ENCODE measurements at places on chromosomes 5 and 9.
A peak's percentile ranks its signal among the peaks of the same experiment; 100 is the strongest.

- DNase-seq: peak; percentile 73
These were observed 15.2 kb upstream of the RHOBTB3 start for GRCh38 chr5:95715799-95716461.

DNA sequence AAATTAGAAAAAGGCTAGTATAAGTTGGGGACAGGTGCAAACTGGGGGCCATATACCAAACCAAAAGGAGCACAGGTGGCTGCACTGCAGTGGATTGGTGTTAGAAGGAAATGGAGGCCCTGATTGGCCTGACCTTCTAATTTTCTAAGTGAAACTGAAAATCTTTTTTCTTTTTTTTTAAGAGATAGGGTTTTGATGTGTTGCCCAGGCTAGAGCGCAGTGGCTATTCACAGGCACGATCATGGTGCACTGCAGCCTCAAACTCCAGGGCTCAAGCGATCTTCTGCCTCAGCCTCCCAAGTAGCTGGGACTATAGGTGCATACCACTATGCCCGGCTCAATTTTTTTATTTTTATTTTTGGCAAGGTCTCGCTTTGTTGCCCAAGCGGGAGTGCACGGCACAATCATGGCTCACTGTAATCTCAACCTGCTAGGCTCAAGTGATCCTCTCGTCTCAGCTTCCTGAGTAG, 9.8 kb upstream of the CCDC69 start:
- no peak for DNase-seq

GRCh38 chr9:92807757-92808725, 43.4 kb upstream of the BICD2 start:
- DNase-seq: no peak

DNA sequence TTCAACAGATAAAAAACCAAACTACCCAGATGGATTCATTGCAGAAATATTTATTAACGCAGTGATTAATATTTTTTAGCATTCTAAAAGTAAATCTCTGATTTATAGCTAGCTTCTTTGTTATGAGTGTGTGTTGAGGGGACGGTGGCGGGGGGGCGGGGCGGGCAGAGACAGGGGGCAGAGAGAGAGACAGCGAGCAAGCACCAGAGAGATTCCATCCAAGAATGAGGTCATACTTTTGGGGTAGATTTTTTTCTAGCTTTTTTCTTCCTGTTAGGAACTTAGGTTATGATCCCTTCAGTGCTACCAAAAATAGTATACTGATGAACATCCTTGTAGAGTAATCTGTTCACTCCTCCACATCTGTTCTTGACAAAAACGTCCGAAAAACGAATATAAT, 500 bp upstream of the ZNF883 start:
- DNase-seq: no peak

- peak; percentile 72 for DNase-seq
These were observed 59.3 kb downstream of the TRIO start for GRCh38 chr5:14202462-14202861.

- DNase-seq: peak; percentile 97
These were observed at the start of gene COL5A1 for GRCh38 chr9:134641173-134641989. TSS of gene COL5A1 (plus strand) at chr9:134641803. CDS start at chr9:134642188, 385 bp downstream.

DNA sequence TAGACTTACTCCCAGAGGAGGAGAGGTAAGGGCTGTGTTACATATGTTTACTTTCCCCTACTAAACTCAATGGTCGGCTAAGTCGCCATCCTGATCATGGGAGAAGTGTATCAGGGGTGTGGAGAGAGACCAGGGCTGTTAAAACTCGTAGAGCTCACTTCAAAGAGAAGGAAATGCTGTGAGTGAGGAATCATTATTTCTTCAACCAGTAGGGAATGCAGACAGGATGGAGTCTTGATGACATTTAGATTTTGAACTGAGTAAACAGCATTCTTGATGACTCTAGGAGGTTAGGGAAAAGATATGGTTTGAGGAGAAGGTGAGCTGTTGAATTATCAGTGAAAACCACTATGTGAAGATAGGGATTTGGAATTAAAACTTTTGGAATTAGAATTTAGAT, 17.3 kb downstream of the RECK start:
- DNase-seq: no peak

DNA sequence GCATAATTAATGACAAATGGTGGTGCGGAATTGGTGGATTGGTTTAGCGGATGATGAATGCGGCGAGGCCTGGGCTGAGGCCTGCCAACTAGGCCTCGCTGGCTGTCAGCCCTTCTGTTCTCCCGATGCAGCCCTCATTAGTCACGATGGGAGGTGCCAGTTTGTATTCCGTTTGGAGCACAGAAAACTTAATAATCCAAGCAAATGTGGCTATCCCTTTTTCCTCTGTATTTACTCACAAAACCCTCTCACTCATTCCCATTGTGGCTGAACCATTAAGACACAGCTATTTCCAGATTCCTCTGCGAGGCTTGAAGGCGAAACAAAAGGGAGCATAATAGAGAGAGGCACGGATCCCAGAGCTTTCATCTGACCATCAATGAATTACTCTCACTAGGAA, 114.3 kb downstream of the MVB12B start:
- peak; percentile 76 for DNase-seq

DNA sequence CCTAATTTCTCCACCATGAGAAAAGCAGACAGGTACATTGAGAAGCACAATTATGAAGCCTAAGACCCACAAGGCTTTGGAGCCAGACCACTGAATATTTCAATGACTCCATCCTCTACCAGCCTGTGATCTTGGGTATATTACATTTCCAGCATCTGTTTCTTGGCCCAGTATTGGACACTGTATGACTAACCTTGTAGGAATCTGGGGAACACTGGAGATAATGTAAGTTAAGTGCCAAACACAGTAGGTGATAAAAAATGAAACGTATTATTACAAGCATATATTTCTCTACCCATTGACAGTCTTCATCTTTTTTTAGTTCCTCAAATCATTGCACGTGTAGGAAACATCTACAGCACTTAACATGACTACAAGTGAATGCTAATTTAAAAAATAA, 28.6 kb upstream of the FEM1C start:
- peak; percentile 88 for DNase-seq

GRCh38 chr9:6147846-6148245, 67.8 kb upstream of the IL33 start:
- no peak for DNase-seq

DNA sequence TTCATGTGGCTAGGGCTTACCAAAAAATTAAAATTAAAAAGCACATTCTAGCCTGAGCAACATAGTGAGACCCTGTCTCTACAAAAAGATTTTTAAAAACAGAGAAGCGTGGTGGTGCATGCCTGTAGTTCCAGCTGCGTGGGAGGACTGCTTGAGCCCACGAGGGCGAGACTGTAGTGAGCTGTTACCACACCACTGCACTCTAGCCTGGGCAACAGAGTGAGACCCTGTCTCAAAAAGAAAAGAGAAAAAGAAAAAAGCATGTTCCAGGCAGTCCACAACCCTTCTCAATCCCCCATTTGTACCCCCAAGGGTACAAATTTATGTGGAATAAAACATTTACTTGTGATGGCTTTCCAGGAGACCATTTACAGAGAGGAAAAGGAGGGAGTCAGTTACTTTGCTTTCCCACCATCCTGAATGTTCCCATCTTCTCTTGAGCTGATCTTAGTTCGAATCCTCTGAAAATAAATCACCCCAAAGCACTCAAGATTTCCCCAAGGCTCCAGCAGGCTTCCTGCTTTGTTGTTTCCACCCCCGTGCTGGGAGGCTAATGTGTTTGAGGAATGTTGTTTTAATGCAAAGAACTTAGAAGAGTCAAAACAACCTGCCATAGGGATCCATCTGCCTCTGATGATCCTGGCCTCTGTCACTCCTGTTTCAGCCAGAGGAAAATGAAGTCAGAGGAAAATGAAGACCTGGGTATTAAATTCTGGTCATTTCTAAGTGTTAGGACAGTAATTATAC, 384.7 kb downstream of the BNC2 start:
- DNase-seq: no peak

DNA sequence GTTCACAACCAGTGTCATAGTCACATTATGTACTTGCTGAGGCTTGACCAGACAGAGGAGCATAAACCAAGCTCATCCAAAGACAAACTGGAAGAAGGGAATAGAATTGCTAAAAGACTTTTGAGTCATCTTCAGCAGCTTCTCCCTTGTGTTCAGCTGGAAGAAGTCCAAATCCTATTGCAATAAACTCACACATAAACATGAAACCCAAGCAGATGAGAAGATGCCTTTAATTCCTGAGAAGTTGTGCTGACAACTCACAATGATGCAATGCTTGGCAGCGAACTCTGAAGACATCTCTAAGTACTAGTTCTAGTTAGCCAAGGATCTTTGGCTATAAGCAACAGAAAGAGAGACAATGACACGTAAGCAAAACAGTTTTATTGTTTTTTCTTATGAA, 642.1 kb downstream of the KCTD16 start:
- DNase-seq: peak; percentile 85

- DNase-seq: no peak
These were observed 51.0 kb upstream of the PHF24 start for GRCh38 chr9:34907044-34907443.

DNA sequence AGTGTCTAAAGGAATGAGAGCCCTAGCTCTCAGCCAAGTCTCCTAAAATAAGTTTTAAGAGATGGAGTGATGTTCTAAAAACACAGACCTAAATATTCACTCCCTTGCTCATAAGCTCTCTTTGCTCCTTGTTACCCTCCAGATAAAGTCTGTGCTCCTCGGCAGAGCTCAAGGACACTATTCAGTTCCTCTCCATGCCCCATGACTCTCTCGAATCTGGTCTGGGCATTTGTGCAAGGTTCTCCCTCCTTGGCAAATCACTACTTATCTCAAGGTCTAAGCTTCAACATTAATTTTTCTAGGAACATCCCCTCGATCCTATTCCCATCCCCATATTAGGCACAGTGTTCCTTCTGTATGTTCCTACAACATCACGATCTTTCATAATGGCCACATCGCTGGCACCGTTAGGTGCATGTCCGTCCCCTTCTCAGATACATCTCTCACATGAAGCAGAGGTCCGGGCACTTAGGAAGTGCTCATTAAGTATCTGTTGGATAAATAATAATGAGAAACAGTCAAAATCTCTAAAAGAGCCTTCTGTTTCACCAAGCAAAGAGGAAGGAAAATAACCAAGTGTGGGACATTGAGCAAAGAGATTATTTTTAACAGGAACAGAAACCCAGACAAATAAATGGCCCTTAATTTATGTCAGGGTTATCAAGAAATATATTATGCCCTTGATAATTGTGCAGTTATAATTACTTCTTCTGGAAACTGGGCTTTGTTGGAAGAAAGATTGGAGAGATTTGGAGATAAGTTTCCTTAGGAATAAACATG, 85.9 kb upstream of the HTR4 start:
- no peak for DNase-seq

- no peak for DNase-seq
These were observed 1929.6 kb upstream of the CDH6 start for GRCh38 chr5:29263915-29264351.

GRCh38 chr5:62306896-62307689, 1.1 kb downstream of the KIF2A start:
- peak; percentile 50 for DNase-seq
